ENCODE measurements at places on chromosomes 3 and 15.
A peak's percentile ranks its signal among the peaks of the same experiment; 100 is the strongest.

DNA sequence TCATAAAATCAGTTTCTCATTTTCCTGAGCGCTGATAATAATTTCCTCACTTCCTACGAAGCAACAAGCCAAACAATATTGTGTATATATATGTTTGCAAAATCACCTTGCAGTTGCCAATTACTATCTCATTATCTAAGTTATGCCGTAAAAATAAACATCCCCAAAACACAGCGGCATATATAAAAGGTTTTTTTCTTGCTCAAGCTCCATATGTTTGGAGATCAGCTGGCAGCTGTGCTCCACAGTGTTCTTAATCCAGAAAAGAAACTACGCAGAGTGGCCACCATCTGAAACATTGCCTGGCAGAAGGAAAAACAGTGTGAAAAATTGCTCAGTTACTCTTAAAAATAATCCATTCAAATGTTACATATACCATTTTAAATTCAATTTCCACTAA, 951.4 kb downstream of the PLOD2 start:
- no peak for DNase-seq

DNA sequence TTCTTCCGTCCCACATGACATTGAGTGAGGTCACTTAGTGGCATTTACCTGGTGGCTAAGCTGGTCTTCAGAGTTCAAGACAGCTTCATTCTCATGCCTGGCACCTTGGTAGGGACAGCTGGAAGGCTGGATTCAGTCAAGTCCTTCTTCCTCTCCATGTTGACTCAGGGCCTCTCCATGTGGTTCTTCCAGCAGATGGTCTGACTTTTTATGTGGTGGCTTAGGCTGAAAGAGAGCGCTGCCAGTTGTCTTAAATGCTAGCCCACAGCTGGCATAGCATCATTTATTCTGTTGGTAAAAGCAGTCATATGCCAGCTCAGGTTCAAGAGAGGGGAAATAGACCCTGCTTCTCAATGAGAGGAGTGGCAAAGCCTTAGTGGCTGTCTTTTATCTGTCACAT, 53.0 kb upstream of the CTDSPL start:
- DNase-seq, result no peak

GRCh38 chr3:42702066-42702951, at the start of gene HHATL:
Gene HHATL, minus strand, starts transcription at chr3:42702798. Its CDS starts 1,972 bp downstream, at chr3:42700826.
- no peak for DNase-seq

DNA sequence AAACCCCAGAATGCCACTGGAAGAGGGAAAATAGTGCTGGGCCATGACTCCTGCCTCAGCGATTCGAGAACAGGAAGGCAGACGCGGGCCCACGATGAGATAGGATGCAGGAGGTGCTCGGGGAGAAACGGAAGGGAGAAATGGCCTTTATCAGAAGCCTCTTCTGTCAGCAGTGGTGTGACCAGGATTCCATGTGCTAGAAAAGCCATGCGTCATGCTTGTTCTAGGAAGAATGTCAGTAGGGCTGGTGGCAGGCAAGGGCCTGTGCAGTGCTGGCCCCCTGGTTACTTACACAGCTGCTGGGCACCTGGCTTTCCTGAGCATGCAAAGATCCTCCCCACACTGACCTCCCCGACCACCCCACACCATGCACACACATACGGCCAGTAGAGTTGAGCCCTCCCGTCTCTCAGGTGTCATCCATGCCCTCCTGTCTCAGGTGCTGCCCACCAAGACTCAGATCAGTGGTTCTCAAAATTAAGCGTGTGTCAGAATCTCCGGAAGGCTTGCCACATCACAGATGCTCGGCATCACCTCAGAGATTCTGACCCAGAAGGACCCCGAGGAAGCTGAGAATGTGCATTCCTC, 106.7 kb downstream of the ADAMTS17 start:
- DNase-seq, result no peak

GRCh38 chr15:51285399-51285798, 53.0 kb downstream of the CYP19A1 start:
- no peak for DNase-seq

- DNase-seq, result no peak
Measured at GRCh38 chr3:170644711-170645110, 58.8 kb upstream of the SLC7A14 start.

- no peak for DNase-seq
Measured at GRCh38 chr3:42892169-42892568, 13.8 kb upstream of the ZNF662 start.

DNA sequence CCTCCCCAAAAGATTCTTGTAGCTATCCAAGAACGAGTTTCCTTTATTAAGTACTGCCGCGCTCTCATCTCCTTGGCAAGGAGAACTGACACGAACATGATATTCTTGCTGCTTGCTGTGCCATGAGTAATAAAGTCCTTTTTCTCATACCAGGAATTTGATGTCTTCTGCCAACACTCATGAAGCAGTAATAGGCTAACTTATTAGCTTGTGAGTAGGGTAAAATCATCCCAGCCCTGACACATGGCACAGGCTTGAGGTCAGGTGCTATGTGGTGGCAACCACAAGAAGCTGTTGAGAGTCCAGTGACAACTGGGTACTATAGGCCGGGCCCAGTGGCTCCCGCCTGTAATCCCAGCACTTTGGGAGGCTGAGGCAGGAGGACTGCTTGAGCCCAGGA, 22.7 kb upstream of the UBXN7 start:
- no peak for DNase-seq

- peak; percentile 23 for DNase-seq
Measured at GRCh38 chr3:196288141-196288460, 575 bp upstream of the PCYT1A start.

GRCh38 chr3:30241721-30242120, 364.7 kb upstream of the TGFBR2 start:
- no peak for DNase-seq

DNA sequence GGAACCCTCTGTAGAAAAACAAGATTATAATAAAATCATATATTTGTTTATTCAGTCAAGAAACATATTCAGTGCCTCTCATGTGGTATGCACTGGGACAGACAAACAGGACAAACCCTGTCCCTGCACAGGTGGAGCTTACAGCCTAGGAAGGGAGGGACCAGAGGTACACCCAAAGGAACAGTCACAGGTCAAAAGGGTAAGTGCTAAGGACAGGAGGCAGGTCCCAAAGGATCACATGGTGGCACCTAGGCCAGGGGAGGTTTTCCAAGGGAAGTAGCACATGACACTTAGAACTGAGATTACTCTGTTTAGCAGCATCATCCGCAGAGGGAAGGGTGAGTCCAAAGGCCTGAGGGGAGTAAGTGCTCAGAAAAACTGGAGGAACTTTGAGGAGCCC, 254.4 kb upstream of the ARRDC4 start:
- DNase-seq, result no peak

DNA sequence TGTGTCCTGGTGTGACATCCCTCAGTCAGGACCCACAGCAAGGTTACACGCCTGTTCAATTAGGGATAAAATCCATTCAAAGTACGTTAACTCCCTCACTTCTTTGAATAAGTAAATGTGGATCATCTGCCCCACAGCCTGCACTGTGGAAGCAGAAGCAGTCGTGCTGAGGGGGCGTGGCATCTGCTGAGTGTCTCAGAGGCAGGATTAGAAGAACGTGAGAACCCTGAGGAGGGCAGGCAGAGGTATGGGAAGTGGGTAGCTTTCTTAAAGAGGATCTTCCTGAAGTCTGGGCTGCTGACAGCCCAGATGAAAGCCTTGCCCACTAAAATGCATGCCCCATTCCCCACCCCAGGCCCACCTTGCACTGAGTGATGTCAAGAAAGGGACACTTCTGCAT, 28.5 kb downstream of the CRABP1 start:
- no peak for DNase-seq

- DNase-seq, result no peak
Measured at GRCh38 chr15:70289191-70289955, 191.7 kb upstream of the TLE3 start.

DNA sequence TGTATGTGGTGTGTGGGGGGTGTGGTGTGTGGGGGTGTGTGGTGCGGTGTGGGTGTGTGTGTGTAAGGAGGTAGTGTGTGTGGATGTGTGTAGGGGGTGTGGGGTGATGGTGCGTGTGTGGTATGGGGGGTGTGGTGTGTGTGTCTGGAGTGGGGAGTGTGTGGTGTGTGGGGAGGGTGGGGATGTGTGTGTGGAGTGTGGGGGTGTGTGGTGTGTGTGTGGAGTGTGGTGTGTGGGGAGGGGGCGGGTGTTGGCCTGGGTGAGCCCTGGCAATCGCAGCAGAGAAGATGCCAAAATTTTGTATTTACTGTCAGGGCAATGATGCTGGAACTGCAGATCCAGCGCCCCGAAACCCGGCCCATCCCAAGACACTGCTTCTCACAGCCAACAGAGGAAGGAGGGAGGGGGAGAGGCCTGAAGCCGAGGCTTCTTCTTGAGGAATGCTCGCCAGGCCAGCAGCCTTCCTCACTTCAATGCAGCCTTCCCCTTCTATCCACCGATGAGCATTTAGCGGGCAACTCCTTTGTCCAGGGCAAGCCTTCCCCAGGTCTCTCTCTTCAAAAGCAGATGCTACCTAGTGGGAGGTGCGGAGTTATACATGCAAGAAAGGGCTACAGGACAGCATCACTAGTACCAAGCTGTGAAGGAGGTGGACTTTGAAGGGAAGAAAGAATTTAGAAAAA, 11.9 kb upstream of the SRP14 start:
- DNase-seq, result no peak
